ENCODE measurements at places on chromosomes 7 and 10.

DNA sequence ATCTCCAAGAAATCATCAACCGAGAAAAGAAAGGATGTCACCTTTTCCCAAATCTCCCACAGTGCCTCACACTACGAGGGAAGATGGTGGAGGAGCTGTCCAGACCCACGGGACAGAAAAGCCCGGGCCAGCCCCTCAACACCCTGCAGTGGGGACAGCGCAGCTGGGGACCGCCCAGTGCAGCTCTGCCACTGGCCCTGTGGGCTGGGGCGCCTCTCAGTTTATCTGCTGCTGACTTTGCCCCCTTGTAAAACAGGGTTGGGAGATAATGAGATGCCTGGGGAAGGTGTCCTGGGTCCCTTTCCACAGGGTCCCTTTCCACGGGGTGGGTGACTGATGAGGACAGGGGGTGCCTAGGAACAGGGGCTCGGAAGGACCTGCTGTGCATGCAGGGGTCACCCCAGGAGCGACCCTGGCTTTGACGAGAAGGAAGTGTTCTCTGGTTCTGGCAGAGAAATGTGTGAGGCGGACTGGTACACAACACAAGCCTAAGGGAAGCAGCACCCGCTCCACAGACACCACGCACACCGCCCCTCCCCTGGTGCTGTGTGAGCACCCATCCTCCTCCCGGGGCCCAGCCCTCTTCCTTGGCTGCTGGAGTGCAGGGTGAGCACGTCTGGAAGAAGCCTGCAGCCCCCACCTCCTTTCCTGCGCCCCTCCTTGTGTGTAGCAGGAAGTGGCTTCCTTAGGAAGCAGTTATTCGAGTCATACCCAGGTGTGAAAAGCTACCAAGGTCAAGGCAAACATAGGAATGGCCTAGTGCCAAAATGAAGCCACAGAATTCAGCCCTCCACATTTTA is 339.9 kb downstream of the DNAJB6 start:
- no peak for DNase-seq

DNA sequence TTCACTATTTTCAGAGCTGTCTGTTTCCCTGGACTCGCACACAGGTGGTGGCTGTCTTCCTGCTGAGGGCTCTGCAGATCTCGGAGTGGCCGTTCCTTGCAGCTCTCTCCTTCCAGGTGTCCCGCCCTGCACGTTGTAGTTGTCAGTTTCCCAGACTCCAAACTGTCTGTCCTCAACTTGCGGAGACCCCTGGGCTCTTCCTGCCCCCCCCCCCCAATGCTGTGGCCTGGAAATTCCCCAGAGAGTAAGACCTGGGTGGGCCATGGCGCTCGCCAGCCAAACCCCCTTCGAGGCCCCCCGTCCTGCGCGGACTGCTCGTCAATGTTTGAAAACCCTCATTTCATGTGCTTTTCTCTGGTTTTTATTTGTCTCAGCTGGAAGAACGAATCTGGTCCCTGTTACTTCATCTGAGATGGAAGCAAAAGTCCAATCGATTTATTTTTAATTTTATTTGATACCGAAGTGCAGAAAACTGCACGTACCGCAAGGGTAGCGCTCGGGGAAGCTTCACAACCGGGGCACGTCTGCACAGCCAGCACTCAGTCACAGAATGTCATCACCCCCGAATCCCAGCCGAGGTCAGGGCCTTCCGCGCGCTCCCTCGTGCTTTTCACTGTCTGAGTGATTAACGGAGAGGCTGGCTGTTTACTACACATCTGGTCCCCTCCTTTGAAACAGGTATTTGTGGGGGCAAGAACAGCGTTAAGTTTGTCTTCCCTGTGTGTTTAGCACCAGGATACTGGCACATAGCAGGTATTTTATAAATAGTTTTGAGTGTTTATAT is 46.4 kb upstream of the NKX6-2 start:
- no peak for DNase-seq

GRCh38 chr10:86450806-86451603 is 70.6 kb downstream of the WAPL start:
- DNase-seq: no peak

DNA sequence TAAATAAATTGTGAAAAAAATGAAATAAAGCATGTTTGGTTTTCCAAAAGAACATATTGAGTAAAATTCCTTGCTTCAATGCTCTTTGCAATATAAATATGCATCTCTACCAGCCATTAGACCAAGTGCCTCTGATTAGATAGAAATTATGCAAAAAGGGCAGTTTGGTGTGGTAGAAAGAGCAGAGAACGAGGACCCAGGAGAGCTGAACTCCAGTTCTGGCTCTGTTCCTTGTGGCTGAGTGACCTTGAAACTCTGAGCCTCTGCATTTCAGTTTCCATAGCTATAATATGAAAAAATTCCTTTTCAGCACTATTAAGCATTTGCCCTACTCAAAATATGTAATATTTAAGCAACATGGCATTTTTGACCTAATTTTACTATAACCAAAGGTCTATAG is 36.5 kb downstream of the COL1A2 start:
- no peak for DNase-seq

- DNase-seq: no peak
Measured at GRCh38 chr7:92698237-92698841, 108.1 kb upstream of the FAM133B start.

DNA sequence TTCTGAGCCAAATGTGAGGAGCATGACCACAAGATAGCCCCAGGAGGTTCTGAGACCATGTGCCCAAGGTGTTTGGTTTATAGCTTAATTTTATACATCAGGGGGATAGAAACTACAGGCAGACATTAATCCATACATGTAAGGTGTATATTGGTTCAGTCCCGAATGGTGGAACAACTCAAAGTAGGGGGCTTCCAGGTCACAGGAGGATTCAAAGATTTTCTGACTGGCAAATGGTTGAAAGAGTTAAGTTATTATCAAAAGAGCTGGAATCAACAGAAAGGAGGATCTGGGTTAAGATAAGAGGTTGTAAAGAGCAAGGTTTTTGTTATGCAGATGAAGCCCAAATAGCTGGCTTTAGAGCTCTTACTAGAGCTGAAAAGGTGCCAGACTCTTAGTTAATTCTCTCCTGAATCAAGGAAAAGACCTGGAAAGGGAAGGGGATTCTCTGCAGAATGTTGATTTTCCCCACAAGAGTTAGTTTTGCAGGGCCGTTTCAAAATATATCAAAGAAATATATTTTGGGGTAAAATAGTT is 640.0 kb downstream of the IPMK start:
- no peak for DNase-seq

- no peak for DNase-seq
Measured at GRCh38 chr10:112362833-112363232, 11.1 kb upstream of the ACSL5 start.

- no peak for DNase-seq
Measured at GRCh38 chr7:65448816-65449504, 75.3 kb downstream of the ZNF92 start.

- no peak for DNase-seq
Measured at GRCh38 chr10:51266496-51266895, 192.2 kb downstream of the PRKG1 start.

DNA sequence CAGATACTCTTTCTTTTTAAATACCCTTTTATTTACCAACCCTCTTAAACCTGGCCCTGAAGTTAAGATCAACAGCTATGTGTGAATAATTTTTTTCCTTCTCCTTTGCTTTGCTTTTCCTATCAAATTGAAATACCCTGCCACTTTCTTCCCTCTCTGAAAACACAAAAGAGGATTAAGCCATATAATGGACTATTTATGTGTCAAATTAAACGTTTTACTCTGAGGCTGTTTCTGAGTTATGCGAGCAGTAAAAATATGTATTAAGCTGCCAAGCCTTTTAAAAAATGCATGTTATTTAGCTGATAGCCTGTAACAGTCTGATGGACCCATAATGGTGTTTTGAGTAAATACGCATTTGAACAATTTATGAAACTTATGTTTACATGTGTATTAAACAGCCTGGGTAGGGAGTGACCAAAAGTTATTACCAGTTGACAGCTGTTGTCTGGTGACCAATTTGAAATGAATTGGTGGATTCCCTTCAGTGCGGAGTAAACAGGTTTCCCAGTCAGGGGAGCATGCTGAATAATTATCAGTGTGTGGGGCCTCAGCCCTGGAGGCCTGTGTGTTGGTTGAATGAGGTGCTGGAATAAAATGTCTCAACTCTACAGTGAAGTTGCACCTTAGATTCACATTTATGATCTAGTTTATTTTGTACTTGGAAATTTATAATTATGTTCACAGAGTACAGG is 89.6 kb downstream of the AUTS2 start:
- DNase-seq: no peak

GRCh38 chr10:122514045-122514840 is 46.3 kb upstream of the DMBT1 start:
- DNase-seq: no peak

Measured in stimulated activated CD4-positive, alpha-beta T cell treated with anti-CD3 and anti-CD28 coated beads, Interleukin-2, amount 100 ng/mL, for 4 hours (primary cell).